T-helper 9 cell (primary cell): ENCODE measurements at places on chromosomes 13 and 19.

- no peak for DNase-seq
Observed at GRCh38 chr19:15050639-15051038, 1.4 kb downstream of the CASP14 start.

DNA sequence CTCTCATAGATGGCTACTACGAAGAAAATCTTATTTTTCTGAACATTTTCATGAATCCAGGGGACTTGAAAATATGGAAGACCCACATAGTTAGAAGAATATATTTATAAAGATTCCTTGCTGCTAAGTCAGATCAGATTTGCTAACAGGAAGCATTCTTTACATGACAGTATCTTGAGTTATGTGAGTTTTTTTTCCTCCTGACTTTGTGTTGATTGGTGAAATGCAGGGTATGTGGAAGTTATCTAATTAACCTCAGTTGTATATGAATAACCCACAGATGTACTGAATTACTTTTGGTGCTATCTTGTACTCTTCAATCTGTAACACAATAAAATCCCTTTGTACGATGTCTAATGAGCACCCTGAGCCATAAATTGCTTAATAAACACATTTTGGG is 53.8 kb downstream of the ESD start:
- DNase-seq: no peak

DNA sequence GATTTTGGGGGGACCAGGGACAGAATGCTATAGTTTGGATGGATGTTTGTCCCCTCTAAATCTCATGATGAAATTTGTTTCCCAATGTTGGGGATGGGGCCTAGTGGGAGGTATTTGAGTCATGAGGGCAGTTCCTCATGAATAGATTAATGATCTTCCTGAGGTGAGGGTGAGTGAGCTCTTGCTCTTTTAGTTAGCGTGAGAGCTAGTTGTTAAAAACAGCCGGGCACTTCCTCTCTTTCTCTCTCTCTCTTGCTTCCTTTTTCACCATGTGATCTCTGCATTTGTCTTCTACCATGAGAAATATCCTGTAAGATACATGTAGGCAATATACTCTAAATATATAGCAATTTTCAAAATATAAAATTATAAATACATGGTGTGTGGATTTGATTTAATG is 290.8 kb upstream of the PCDH9 start:
- DNase-seq: no peak

DNA sequence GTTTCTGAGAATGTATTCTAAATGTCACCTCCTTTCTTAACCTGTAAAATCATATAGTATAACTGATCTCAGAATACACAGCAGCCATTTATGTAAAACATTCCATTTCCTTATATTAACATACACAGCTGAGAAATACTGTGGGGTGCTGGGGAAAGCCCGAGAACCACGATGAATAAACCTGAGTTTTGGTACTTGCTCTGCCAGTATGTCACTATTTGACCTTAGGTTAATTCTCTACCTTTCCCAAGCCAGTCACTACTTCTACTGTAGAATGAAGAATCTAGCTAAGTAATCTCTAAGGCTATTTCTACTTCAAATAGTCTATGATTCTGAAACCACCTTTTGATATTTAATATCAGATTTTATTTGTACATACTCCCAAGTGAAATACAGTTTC is 173.7 kb downstream of the TBC1D4 start:
- DNase-seq: no peak

DNA sequence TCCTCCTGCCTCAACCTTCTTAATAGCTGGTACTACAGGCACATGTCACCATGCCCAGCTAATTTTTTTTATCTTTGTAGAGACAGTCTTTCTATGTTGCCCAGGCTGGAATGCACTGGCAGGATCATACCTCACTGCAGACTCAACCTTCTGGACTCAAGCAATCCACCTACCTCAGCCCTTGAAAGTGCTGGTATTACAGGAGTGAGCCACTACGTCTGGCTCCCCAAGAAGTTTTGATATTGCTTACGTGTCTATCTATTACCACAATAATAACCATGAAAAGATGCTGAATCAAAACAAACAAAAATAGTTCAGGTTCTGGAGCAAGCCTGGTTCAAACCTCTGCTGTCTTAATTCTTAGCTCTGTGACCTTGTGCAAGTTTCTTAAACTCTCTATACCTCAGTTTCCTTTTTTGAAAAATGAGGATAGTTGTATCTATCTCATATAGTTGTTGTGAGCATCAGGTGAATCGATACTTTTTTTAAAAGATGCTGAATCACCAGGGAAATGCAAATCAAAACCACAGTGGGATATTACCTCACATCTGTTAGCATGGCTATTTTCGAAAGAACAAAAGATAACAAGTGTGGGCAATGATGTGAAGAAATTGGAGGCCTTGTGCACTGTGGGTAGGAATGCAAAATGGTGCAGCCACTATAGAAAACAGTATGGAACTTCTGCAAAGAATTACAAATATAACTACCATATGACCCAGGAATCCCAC is 19.0 kb upstream of the LEUTX start:
- DNase-seq: no peak

DNA sequence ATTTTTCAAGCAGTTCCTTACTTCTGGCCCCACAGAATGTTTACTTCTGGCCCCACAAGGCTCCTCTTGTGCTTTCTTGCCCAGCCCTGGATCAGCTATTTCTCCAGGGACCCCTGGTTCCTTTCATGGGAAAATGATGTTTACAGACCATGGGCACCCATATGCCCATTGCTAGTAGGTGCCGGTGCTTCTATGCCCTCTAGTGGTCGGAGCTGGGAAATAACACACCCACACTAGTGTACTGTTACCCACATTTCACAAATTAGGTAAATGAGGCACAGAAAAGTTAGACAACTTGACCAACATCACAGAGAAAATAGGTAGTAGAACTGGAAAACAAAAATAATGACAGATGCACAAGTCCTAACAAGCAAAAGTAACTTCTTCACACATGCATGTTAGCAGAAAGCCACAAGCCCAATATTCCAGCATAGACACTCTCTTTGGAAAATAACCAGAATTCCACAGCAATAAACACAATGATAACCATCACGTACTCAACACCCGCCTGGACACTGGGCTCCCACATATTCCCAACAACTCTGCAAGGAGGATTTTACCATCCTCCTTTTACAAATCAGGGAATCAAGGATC is 1.3 kb upstream of the CEACAM6 start:
- DNase-seq: peak; percentile 61

DNA sequence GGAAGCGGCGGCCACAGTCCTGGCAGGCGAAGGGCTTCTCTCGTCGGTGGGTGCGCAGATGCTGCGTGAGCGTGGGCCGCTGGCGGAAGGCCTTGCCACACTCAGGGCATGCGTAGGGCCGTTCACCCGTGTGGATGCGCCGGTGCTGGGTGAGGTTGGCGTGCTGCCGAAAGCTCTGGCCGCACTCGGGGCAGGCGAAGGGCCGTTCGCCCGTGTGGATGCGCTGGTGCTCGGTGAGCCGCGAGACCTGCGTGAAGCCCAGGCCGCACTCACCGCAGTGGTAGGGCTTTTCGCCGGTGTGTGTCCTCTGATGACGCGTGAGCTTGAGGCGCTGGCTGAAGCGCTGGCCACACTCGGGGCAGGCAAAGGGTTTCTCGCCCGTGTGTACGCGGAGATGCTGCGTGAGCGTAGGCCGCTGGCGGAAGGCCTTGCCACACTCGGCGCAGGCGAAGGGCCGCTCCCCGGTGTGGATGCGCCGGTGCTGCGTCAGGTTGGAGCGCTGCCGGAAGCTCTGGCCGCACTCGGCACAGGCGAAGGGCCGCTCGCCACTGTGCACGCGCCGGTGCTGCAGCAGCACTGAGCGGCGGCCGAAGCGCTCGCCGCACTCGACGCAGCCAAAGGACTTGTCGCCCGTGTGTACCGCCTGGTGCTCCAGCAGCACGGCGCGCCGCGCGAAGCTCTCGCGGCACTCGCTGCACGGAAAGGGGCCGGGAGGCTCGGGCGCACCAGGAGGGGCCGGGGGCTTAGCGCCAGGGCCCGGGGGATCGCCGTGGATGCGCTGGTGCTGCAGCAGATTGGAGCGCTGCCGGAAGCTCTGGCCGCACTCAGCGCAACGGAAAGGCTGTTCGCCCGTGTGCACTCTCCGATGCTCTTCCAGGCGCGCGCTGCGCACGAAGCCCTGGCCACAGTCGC is 4.0 kb upstream of the UBE2M start:
- DNase-seq: no peak

DNA sequence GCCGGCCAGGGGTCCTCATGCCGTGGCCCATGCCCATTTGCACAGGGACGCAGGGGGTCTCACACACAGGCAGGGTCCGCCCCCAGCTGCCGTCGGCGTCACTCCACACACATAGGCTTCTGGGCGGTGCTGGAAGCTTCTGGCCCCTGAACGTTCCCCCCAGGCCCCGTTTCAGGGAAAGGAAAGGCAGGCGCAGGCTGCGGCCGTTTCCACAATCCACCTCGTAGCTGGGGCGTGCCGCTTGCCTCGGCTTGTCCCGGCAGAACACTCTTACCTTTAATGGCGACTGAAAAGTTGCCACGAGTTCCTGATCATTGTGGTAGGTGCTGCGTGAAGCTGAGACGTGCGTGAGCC is 53.4 kb downstream of the MCF2L start:
- no peak for DNase-seq

DNA sequence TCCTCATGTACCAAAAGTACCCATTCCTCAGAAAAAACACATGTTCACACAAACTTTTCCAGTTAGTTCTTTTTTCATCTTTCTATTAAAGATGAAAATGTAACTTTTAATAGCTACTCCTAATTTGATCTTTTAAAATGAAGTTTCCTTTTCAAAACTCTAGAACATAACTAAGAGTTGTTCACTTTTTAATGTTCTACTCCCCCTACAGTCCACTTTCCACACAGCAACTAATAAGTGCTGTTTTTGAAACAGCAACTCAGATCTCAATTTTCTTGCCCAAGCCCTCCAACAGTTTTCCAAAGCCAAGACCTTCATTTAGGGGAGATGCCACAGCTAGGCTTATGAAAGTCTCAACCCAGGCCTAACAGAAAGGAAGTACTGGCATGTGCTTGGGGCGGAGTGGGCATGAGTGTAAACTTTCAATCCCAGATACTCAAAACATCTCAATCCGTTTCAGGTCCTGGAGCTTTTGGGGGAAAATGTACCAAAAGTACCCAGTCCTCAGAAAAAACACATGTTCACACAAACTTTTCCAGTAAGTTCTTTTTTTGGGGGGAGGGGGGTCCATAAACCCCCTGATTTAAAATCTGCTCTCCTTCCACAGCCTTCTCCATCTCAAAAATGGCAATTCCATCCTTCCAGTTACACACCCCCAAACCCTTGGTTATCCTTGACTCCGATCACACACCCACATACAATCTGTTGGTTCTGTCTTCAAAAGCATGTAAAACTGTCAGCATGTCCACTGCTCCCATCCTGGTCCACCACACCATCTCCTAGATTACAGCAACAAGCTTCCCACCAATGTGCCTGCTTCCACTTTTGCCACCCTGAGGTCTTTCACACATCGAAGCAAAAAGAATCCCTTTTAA is 2.0 kb downstream of the FBL start:
- no peak for DNase-seq

DNA sequence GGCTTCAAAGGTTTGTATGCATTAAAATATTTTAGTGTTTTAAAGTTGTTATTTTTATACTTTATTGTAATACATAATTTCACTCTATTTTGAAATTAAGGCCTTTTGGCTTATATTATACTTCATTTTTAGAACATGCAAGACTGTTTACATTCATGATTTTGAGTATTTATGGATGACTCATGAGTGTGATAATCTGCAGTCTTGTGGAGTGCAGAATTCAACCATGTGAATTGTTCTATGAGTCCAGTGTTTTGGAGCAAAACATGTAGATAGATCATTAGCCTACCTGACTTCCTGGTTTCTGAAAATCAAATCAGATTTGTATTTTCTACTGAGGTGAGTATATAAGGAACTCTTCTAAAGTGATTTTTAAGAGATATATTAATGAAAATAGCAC is 241.8 kb downstream of the PCCA start:
- DNase-seq: no peak

DNA sequence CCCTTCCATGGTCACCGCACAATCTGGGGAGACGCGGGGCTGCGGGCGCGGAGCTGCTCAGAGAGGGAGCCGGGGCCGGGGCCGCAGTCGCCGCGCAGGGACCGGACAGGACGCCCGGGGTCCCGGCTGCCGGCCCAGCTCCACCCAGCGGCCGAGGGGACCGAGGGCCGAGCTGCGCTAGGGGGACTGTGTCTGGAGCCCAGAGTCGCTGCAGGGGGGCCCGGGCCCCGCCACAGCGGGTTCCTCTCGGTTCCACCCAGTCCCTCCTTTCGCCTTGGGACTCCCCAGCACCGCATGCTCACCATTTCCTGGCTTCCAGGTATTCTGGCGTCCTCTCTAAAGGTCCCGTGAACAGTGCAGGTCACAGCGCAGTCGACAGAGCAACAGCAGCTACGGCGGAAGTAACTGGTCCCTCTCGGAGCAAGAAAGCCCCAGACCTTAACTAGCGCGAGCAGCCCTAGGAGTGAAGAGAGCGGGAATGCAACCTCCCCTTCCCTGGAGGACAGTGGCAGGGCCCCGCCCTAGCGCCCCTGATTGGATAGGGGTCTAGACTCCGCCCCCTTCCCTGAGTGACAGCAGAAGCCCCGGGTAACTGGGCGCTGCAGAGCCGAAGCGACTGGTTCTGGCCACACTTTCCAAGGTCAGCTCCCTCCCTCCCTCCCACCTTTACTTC is at the start of gene ZNF878:
Gene ZNF878 (minus strand): TSS at position 465 of the 673 bp plus-strand sequence. CDS start 160 bp downstream, at position 305.
- DNase-seq: no peak
